ENCODE measurements at places on chromosomes 6 and 20. TPM values are rescaled to one million over a fixed set of nuclear protein-coding genes. Genes with fewer than 3 reads are reported as not detected.

DNA sequence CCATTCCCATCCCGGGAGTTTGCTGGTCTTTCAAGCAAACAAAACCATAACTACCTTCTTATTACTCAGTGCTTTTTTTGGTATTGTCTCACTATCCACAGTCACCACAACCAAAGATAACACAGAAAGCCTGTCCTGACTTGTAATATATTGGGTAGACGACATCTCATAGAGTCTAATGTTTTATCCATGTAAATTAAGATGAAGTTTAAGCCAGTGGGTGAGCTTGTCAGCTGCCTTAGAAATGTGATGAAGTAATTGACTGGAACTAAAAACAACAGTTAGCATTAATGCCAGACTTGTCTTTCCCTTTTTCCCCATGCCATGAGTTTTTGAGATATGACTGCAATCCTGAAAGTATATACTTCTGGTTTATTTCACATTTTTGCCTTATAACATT is 282.7 kb upstream of the PRDM1 start:
- DNase-seq: no peak

GRCh38 chr6:134724771-134725340 is 225.0 kb downstream of the ALDH8A1 start:
- DNase-seq: peak; percentile 27

WFDC5 gene
- total RNA-seq: not detected

DNA sequence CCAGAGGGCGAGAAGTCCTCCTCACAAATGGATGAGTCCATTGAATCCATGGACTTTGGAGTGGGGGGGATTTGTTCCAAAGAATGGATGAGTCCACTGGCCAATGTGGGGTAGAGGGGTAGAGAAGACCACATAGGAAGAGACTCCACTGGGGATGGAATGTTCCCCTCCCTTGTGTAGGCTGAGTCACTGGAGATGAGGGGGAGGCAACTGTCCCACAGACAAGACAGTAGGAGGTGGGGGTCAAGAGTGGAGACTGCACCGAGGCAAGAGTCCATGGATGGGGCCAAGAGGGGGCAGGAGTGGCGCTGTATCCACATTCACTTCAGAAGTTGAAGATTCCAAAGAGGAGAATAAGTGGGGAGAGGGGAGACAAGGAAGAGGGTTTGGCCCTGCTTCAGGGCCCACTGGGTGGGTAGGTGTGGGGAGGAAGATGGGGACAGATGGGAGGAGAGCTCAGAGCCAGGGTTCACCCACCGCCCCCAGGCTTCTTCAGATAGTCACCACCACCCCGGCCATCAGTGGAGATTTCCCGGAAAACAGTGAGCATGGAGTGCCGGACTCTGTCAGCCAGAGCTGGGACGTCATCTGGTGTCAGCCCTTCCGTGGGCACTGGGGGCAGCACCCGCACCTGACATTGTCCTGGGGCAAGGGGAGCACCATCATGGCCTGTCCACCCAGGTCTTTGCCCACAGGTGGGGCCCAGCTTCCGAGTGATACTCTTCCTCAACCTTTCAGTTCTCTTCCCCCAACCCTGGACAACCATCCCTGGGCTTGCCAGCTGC is 4.6 kb downstream of the EGFL8 start:
- DNase-seq: no peak

RAB5IF gene
- 43.2 TPM for total RNA-seq

FNDC11 gene
- total RNA-seq: 2.6 TPM

Data from lung (tissue), 17 donors.